Common myeloid progenitor, CD34-positive (primary cell): ENCODE measurements at places on chromosomes 4 and X.
A peak's percentile ranks its signal among the peaks of the same experiment; 100 is the strongest.

- peaks cover 19% of the 10 kb centered on the region for H3K4me1 ChIP-seq
- H3K27ac ChIP-seq = no peak overlapping the region
- peak; percentile 67 for DNase-seq
- H3K4me3 ChIP-seq = no peak overlapping the region
Measured at GRCh38 chr4:37892641-37893040, 1.8 kb downstream of the TBC1D1 start.

DNA sequence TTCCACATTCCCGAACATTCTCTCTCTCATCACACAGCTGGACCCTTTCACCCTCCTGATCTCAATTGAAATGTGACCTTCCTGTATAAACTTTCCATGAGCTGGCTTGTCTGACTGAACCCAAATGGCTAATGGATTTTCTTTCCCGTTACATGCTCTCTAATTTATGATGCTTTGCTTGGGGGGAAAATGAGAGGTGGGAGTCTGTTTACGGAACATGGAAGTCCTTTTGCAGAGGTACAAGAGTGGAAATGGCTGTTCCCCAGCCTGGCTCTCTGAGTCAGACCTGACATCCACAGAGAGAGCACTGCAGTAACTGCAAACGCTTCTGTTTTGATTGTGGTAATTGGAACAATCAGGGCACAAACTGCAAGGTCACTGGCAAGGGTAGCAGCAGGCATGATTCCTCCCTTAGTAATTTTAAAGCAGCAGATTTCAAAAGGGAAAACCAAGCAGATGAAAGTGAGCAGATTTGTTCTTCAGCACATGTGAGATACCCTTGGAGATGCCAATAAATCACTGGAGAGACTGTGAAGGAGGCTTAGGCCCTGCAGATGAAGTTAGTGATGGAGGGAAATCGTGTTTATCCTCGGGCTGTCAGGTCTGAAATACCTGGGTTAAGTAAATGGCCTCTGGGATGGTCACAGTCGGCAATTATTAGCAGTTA is 83.9 kb downstream of the SNCA start:
- no peak for DNase-seq
- H3K27ac ChIP-seq = no peak overlapping the region
- peaks cover 5% of the 10 kb centered on the region for H3K36me3 ChIP-seq

DNA sequence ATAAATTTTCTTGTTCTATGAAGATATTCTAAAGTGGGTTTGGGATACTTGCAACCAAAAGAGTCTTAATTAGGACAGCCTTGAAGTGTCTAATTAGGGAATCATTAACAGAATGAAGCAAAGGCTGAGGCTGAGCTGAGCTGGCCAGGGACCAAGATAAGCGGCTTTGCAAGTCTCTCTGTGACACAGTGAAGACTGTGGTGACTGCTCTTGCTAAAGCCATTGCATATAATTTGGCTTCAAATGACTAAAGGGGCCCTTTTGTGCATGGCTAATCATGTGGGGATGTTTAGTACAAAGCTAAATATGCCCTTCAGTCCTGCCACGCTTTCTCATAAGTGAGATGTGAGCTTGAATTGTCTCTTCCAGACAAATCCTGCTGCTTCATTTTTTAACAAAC is 31.2 kb upstream of the GYPA start:
- no peak overlapping the region for H3K27ac ChIP-seq
- H3K4me1 ChIP-seq = no peaks in the 10 kb centered on the region
- DNase-seq = no peak
- H3K36me3 ChIP-seq = no peaks in the 10 kb centered on the region
- H3K4me3 ChIP-seq = no peak overlapping the region
- no peaks in the 10 kb centered on the region for H3K27me3 ChIP-seq

GRCh38 chr4:6942238-6942800 is 32.7 kb downstream of the TBC1D14 start:
- peak; percentile 88 for DNase-seq
- H3K36me3 ChIP-seq = peaks cover 4% of the 10 kb centered on the region
- H3K4me1 ChIP-seq = peaks cover 58% of the 10 kb centered on the region
- peak overlapping the region; percentile 50 for H3K27ac ChIP-seq

- peak; percentile 25 for DNase-seq
- no peak overlapping the region for H3K27ac ChIP-seq
- H3K4me3 ChIP-seq = no peak overlapping the region
- no peaks in the 10 kb centered on the region for H3K4me1 ChIP-seq
- no peaks in the 10 kb centered on the region for H3K27me3 ChIP-seq
Measured at GRCh38 chr4:83054928-83055327, 19.9 kb downstream of the COPS4 start.

- no peak overlapping the region for H3K27ac ChIP-seq
- H3K27me3 ChIP-seq = no peaks in the 10 kb centered on the region
- DNase-seq = no peak
- no peaks in the 10 kb centered on the region for H3K36me3 ChIP-seq
- no peaks in the 10 kb centered on the region for H3K4me1 ChIP-seq
Measured at GRCh38 chr4:109065006-109065405, 237.5 kb downstream of the COL25A1 start.

GRCh38 chr4:40573593-40574311 is 55.9 kb downstream of the RBM47 start:
- no peaks in the 10 kb centered on the region for H3K36me3 ChIP-seq
- DNase-seq = peak; percentile 77
- H3K4me1 ChIP-seq = peaks cover 20% of the 10 kb centered on the region
- H3K27me3 ChIP-seq = no peaks in the 10 kb centered on the region
- peak overlapping the region; percentile 28 for H3K4me3 ChIP-seq

DNA sequence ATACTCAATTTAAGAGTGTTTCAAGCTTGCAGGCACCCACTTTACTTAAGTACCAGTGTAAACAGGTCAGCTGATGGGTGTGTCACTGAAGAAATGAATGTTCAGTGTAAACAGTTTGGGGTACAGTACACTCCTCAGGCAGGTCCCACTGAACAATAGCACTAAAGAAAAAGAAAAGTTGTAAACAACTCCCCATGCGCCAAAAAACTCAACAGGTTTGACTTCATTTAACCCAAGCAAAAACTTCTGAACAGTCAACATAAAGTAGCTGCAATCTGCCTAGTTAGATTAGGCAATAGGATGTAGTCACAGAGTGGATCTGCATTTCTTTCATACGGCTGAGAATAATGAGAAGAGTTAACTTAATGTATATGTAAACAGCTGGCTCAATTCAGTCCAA is 93.2 kb downstream of the FAM13A start:
- H3K4me1 ChIP-seq = peaks cover 8% of the 10 kb centered on the region
- no peak overlapping the region for H3K4me3 ChIP-seq
- H3K27ac ChIP-seq = no peak overlapping the region
- peaks cover 6% of the 10 kb centered on the region for H3K36me3 ChIP-seq

DNA sequence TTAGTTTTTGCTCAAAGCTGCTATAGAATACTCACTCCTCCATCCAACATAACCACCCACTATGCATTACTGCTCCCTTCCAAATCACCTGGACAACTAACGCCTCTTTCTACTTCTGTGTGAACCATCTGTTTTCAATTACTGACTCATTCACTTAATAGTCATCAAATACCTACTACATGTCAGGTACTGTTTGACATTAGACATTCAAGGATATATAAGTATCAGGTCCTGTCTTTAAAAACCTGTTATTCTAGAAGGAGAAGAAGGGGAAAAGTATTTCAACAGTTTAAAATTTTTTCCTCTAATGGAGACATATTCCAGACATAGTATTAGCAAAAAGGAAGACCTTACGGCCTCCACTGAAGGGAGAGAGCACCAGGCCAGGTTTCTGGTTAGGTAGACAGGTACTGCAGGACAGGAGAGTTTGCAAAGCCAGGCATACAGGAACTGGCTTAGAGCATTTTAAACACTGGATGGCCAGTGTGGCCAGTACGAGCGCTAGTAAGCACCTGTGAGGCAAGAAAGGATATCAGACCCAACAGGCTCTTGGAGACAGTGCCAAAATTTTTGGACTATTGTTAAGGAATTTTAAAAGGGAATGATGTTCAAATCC is 39.0 kb downstream of the SH3RF1 start:
- DNase-seq = no peak
- no peak overlapping the region for H3K4me3 ChIP-seq
- no peak overlapping the region for H3K27ac ChIP-seq

- peak; percentile 91 for DNase-seq
- H3K27ac ChIP-seq = peak overlapping the region; percentile 84
- H3K4me1 ChIP-seq = peaks cover 37% of the 10 kb centered on the region
- no peaks in the 10 kb centered on the region for H3K36me3 ChIP-seq
- no peaks in the 10 kb centered on the region for H3K27me3 ChIP-seq
Measured at GRCh38 chrX:132488180-132488705, 595 bp downstream of the MBNL3 start.

- DNase-seq = no peak
- H3K27ac ChIP-seq = no peak overlapping the region
- H3K4me1 ChIP-seq = no peaks in the 10 kb centered on the region
Measured at GRCh38 chr4:7058792-7059191, 9.1 kb downstream of the GRPEL1 start.
